EL (cell line): ENCODE measurements at places on chromosomes 1 and 21.

- DNase-seq, result peak; percentile 12
Observed at GRCh38 chr1:82491301-82492048, 690.7 kb downstream of the ADGRL2 start.

DNA sequence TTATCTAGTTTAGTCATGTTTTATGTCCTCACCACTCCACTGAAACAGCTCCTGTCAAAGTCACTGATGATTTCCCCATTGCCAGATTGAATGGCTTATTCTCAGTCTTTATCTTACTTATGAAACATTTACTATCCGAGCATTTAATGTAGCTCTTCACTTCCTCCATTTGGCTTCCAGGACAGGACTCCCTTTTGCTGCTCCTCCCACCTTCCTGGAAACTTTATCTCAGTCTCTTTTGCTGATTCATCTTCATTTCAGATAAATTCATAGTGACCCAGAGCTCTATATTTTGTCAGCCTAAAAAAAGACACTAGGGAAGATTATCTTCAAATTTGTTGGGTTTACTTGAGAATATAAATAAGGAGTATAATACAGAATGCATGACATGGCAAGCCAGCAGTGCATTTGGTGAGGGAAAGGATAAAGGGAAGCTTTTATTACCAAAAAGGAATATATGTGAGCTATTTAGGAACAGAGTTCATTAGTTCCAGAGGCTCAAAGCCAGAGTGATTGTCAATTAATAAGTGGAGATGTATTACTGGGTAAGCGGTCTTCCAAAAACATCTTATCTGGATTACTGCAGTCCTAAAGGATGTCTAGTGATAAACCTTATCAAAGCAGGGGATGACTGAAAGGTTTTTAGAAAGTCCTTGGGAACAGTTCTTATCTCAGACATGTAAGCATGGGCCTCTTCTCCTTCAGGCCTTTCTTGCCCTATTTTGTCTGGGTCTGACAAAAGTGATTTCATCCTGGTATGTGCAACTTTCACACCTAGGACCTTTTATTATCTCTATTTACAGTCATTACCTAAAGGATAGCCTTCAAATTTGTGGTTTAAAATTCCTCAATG, 25.6 kb downstream of the IL23R start:
- no peak for DNase-seq

DNA sequence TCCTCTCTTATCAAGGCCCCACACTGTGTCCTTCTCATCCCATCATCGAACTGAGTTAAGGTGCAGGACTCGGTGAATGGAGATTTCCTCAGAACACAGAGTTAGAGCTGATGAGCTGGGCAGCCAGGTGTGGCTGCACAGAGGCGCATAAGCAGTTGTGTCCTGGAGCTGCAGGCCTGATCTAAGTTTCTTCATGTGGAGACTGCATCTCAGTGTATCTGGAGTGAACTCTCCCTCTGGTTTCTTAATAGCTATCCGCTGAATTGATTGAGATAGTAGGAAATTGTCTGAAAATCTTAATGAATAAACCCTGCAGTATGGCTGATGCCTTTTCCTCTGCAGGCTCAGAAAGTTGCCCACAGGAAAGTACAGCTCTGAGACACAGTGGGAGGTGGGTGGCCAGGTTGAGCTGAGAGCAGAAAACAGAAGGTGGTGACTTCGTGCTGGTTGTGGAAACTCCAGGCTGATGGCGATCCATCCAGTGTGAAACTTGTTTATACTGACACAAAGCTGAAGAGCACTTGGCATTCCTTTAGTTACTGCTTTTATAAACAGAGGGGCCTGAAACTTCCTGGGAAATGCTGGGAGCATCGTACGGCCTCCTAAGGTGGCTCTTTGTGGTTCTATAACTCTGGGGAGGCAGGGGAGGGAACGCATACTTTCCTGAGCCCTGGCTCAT, 67.4 kb upstream of the F3 start:
- DNase-seq, result no peak

GRCh38 chr1:113042285-113043143, 30.5 kb upstream of the LRIG2 start:
- DNase-seq, result peak; percentile 92

- DNase-seq, result no peak
Observed at GRCh38 chr21:42081931-42082381, 10.8 kb downstream of the UMODL1 start.

DNA sequence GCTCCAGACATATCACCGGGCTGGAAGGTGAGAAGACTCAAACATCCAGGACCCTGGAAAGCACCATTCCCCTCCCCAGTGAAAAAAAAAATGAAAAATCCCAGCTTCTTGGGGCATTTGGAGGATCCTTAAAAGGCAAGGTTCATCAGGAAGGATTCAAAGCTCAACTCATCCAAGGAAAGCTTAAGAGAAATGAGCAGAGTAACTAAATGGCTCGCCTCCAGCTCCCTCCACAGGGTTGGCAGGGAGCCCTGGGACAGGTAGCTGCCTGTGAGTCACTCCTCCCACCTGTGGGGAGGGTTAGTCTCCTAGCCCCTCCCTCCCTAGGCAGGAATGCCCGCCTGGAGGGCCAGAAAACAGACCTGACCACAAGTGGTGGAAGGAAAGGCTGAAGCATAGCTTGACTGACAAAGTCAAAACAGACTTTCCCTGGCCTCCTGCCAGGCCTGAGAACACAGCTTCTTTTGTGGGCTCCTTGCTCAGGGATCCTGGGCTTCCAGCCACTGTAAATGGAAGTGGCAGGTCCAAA, 712 bp upstream of the LAMB3 start:
- DNase-seq, result peak; percentile 50
